Fibroblast of skin of back (primary cell): ENCODE measurements at places on chromosomes 7 and 10.

GRCh38 chr7:88357294-88357693, 50.6 kb upstream of the STEAP4 start:
- DNase-seq: peak; percentile 34

DNA sequence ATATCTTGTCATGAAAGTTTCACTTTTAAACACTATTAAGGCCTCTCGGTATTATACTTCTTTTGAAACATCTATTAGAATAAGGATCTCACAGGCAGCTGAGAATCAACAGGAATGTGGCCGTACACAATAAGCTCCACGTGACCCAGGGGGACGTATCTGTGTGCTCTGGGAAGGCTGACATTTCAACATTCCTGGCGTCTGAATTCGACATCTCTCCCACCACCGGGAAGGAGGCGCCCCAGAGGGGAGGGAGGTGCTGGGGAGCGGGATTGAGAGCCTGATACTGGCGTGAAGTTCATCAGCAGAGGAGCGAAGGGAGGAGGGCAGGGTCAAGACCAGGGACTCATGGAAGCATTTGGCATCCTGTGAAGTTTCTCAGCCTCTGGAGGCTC, 401.3 kb downstream of the DNAJB6 start:
- peak; percentile 40 for DNase-seq

GRCh38 chr7:125246706-125247105, 317.1 kb upstream of the POT1 start:
- no peak for DNase-seq

- no peak for DNase-seq
These were observed 9.9 kb downstream of the DCLRE1A start for GRCh38 chr10:113843972-113844485.

DNA sequence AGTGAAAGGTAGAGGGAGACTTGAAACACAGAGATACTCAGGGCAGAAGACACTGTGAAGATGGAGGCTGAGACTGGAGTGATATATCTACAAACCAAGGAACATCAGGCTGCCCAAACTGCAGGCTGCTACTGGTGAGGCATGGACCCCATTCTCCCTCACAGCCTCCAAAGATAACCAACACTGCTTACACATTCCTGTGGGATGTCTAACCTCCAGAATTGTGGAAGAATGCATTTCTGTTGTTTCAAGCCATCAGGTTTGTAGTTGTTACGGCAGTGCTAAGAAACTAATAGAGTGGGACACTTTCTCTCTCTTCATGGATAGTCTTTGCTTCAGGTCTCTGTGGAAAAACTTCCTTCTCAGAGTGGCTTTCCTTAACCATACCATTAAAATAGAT, 182.6 kb upstream of the TMEM106B start:
- peak; percentile 59 for DNase-seq

DNA sequence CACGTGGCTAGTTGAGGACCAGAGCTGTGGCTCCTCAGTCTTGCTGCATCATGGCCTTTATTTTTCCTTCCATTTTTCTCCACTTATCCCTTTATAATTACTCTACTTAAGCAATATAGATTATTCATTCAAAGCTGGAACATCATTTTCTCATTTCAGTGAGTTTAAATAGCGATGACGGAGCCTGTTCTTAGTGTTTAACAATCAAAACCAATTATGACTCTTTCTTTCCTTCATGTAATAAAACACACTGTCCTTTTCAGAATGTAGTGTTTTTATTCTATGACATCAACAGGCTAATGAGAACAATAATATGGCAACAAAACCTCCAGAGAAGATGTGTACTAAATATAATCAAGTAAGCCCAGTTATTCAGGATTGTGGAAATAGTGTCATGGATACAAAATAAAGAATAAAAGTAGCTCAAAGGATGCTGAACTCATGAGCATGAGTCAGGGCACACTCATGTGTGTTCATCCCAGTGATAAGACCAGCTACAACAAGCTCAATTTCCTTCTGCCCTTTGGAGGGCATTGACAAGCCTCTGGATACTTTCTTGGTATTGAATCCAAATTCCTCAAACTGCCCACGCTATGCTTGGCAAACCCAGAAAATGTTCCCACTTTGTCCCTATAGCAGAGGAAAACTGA, 188.4 kb downstream of the CYP26A1 start:
- peak; percentile 39 for DNase-seq

DNA sequence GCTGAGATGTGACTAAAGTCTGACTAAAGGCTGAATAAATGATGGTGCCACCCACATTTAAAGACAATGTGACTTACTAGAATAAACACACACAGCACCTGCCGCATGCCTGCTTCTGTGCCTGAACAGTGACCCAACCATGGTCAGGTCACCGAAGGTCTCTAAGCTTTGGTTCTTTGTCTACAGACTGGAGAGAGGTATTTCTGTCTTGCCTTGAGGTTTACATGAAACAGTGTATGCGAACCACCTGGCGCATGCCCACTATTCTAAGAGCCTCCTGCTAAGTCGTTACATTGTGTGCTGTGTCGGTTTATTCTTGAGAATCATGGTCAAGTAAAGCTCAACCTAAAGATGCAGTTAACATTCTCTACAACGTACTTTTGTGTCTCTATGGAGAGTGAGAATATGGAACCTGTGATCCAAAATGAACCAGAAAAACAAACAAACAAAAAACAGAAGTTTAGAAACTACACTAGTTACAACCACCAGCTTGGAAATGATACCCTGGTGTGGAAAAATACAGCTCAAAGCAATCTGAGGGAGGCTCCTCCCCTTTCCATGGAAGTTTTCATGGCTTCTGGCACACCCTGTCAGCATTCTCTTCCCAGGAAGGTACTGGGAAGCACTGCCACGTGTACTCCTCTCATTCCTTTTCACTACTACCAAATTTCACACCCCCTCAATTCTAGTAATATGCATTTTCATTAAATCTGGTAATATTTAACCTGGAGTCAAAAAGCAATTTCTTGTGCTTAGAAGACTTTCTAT, 40.0 kb downstream of the VOPP1 start:
- DNase-seq: no peak

GRCh38 chr10:114288424-114289095, 49.5 kb downstream of the VWA2 start:
- DNase-seq: no peak

- no peak for DNase-seq
These were observed 1.1 kb upstream of the ZNF503 start for GRCh38 chr10:75402486-75403143.

- DNase-seq: no peak
These were observed 355.3 kb upstream of the AUTS2 start for GRCh38 chr7:69243016-69243415.

GRCh38 chr7:80027611-80028173, 106.9 kb upstream of the GNAI1 start:
- no peak for DNase-seq
